Hematopoietic multipotent progenitor cell treated with erythropoietin and hydrocortisone succinate and interleukin-3 and kit ligand, for 6 days (in vitro differentiated cells): ENCODE measurements at places on chromosomes 5 and 9.

- DNase-seq, result no peak
Observed at GRCh38 chr9:1845425-1845824, 169.7 kb upstream of the SMARCA2 start.

DNA sequence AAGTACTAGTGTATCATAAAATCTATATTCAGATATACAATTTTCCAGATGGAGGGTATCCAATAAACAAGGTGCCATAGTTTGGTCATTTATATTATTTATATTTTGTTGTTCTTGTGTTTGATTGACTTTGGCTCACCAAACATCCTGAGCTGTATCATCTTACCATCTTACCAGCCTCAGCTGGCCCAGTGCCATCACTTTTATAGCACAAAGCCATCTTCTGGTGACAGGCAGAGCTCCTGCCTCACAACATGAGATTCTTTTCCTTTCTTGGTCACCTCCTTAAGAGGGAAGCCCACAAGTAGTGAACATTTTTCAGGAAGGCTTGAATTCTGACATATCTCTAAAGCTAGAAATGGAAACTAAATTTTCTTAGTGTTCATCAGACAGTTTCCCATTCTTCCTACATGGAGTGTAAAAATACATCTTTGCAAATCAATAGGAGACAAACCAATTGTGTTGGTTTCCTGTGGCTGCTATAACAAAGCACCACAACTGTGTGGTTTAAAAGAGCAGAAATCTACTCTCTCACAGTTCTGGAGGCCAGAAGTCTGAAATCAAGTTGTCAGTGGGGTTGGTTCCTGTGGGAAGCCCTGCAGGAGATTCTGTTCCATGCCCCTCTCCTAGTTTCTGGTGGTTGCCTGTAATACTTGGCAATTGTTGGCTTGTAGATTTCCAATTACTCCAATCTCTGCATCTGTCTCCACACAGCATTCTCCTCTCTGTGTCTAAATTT, 341.8 kb downstream of the MAN2A1 start:
- DNase-seq, result peak; percentile 11

GRCh38 chr9:18601956-18602355, 128.0 kb downstream of the ADAMTSL1 start:
- no peak for DNase-seq

DNA sequence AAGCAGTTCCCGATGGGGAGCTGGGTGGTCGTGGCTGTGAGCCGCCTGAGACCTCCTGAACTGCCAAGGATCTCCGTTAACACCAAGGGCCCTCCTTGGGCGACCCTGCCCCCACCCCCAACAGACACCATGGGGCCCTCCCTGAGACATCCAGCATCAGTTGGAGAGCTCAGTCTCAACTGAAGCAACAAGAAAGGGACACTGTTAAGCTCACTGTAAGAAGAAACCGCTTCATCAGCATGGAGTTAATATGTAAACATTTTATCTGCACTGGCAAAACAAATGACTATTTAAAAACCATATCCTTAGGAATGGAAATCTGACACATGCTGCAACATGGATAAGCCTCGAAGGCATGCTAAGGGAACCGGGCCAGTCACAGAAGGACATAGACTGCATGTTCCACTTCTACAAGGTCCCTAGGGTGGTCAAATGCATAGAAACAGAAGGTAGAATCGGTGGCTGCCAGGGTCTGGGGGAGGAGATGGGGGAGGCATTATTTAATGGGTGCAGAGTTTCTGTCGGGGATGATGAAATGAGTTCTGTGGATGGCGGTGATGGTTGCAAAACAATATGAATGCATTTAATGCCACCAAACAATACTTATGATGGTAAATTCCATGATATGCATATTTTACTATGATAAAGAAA, 47.4 kb downstream of the ROR2 start:
- no peak for DNase-seq

- DNase-seq, result no peak
Observed at GRCh38 chr5:143261748-143262392, 141.6 kb downstream of the NR3C1 start.

- no peak for DNase-seq
Observed at GRCh38 chr5:134125039-134126015, 10.8 kb downstream of the TCF7 start.

DNA sequence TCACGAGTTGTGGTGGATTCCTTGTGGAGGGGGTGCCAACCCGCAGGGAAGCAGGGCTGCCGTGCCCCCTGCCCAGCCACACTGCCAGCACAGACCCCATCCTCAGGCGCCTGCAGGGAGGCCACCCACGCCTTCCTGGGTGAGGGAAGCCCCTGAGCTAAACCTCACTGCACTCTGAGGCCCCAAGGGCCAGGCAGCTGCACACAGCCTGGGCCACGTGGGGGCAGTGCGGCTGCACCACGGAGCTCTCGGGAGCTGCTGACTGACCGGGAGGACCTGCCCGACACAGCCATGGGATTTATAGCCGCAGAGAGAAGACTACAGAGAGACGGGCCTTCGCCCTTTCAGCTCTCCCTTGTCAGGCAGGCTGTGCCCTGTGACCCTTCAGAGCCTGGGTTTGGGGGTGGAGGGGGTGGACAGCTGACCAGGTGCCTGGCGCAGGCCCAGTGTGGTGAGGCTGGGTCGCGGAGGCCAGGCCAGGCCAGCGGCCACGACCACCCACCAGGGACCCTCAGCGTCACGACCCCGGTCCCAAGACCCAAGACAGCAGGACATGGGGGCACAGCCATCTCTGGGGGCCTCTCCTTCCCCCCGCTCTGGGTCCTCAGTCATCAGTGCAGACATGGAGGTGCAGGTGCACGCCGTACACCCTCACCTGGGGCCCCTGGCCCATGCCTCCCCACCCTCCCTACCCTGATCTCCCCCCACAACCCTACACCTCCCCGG, 4.3 kb upstream of the AHRR start:
- peak; percentile 84 for DNase-seq

GRCh38 chr5:169248996-169249395, 51.9 kb downstream of the SLIT3 start:
- DNase-seq, result no peak

- peak; percentile 43 for DNase-seq
Observed at GRCh38 chr5:154446195-154447088, 645 bp downstream of the SAP30L start.

GRCh38 chr9:107175816-107176435, 107.2 kb upstream of the RAD23B start:
- no peak for DNase-seq
